ENCODE measurements at places on chromosomes 6 and 20.

DNA sequence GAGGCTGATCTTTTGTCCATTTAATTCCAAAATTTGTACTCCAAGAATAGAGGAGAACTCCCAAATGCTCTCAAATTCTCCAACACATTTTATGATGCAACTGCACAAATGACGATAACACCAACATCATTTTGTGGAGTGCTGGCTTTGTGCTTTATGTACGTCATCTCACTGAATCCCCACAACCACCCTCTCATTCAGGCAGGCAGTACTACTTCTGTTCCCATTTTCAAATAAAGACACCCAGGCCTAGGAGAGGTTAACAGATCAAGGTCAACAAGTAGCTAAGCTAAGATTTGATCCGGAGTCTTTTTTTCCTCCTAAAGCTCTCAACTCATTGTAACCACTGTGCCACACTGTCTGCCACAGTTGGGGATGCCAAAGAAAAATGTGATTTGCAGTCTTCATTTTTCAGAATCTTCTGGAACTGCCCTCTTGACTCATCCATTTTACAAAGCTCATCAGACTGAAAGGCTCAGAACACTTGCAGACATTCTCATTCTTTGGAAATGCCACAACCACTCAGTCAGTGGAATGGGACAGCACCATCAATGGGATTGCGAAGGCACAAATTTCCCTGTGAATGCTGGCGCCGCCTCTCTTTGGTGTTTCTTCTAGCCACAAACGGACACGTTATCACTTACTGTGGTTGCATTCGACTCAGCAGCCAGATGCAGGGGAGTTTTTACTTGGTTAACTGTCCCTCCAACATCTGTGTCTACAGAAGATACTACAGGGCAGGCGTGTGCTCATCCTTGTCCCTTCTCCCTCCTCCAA, 184.4 kb downstream of the GJA10 start:
- peak; percentile 85 for DNase-seq

GRCh38 chr6:170307080-170307545, 555 bp downstream of the FAM120B start:
- no peak for DNase-seq

- DNase-seq: no peak
Observed at GRCh38 chr6:42279144-42279781, 61.6 kb upstream of the MRPS10 start.

DNA sequence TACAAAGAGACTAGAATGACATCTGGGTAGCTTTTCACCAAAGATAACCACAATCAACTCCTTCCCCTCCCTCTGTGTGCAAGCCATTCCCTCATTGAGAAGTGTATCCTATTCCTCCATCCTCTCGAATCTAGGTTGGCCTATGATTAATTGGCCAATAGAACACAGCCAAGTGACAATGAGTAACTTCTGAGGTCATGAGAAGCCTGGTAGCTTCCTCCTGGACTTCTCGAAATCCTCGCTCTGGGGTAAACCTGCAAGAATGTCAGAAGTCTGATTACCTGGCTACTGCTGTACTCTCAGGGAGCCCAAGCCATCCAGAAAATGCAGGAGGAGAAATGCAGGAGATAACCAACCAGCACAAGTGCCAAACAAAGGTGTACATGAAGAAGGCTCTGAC, 13.1 kb downstream of the ARHGAP18 start:
- no peak for DNase-seq

DNA sequence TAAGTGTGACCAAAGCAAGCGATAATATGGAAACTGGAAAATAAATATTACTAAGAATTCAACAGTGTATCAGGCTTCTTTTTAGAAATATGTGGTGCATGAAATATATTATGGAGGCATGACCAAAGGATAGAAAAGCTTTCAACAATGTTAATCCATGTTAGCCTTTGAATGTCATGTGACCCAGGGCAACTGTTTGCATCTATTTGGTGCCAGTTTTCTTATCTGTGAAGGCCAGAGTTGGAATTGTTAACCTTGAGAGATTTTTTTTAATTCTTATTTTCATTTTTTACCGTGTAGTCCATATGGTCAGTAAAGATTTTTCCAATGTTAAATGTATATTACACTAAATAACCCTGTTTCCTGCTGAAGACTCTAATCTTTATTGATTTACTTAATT, 411.1 kb downstream of the BCKDHB start:
- no peak for DNase-seq

GRCh38 chr6:20955131-20955530, 420.9 kb downstream of the CDKAL1 start:
- no peak for DNase-seq

- DNase-seq: no peak
Observed at GRCh38 chr6:105035299-105035698, 78.4 kb downstream of the LIN28B start.

DNA sequence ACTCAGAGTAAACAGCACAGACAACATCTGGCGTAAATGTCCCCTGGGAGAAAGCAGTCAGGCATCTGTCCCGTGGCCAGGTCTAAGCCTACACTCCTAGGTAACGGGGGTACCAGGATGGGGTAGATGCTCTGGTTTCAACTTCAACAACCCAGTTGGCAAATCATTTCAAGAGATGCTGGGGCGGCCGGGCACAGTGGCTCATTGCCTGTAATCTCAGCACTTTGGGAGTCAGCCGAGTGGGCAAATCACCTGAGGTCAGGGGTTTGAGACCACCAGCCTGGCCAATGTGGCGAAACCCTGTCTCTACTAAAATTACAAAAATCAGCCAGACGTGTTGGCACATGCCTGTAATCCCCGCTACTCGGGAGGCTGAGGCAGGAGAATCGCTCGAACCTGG, 12.3 kb downstream of the PREX1 start:
- DNase-seq: no peak

DNA sequence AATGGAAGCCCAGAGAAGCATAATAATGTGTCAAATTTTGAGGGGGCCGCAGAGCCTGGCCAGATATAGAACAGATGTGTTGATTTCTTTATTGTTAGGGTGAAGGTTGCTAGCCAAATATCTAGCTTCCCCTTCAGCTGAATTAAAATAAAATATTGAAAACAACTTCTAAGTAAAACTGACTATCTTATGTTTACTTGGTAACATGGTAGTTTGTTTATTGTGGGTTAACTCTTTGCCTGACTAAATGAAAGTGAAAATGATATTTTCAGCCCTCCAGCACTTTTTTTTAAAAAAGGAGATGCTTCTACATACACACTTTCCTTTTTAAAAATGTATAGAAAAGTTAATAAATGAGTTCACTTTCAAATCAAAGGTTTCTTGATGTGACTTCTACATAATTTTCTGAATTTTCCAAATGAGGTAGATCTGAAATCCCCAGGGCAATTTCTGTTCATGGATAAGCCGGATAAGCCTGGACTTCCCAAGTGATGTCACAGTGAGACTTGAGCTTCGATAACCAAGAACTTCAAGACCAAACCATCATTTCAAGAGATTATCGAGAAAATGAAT, 172.1 kb upstream of the OLIG3 start:
- no peak for DNase-seq

DNA sequence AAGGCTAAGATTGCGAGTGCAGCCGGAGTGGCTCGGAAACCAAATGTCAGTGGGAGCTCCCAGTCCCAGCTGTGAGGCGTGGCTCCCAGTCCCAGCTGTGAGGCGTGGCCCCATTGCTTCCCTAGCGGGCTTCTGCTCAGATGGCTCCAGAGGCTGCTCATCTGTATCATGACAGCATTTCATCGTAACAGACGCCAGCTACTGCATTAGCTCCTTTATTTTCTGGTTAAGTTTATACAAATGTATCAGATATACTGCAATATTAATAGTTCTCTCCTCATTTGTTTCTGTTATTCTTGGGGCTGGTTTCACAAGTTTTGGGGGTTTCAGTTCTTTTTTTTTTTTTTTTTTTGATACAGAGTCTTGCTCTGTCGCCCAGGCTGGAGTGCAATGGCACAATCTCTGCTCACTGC, 34.7 kb upstream of the TBXT start:
- peak; percentile 34 for DNase-seq

DNA sequence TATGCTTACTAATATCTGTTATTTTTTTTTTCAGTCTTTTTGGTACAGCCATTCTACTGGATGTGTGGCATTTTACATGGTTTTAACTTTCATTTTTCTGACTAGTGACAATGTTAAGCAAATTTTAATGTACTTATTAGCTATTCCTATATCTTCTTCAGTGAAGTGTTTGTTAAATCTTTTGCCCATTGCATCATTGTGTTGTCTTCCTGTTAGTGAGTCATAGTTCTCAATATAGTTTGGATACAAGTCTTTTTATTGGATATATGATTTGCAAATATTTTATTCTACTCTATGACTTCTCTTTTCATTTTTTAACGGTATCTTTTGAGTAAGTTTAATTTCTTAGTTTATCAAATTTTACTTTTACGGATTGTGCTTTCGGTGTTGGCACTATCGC, 519.4 kb downstream of the CDKAL1 start:
- no peak for DNase-seq

- no peak for DNase-seq
Observed at GRCh38 chr6:157511682-157512381, 130.8 kb downstream of the ZDHHC14 start.

- no peak for DNase-seq
Observed at GRCh38 chr6:53845280-53846195, 50.7 kb downstream of the LRRC1 start.

DNA sequence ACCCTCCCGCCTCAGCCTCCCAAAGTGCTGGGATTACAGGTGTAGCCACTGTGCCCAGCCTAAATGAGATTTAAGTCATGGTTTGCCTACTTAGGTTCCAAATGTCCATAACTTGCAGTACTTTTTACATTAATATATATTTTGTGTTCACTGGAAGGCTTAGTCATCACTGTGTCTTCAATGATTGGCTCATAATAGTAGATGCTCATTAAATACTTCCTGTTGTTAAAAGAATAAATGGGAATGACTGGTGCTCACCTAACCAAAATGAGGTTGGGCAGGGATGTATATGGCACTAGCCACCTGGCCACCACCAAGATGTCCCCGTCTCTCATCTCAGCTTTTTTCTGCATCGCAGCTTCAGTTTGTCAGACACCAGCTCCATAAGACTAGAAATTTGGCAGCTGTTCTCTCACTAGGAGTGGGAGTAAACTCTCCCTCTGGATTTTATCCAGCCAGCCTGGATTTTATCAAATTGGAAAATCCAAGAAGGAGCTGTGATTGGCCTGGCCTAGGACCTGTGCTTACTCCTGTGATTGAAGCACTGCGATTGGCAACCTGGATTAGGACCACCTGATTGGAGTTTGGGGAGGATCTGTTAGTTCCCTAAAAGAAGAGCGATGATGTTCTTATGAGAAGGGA, 1.1 kb upstream of the GLO1 start:
- no peak for DNase-seq

GRCh38 chr6:89675949-89676748, 37.6 kb upstream of the LYRM2 start:
- no peak for DNase-seq

DNA sequence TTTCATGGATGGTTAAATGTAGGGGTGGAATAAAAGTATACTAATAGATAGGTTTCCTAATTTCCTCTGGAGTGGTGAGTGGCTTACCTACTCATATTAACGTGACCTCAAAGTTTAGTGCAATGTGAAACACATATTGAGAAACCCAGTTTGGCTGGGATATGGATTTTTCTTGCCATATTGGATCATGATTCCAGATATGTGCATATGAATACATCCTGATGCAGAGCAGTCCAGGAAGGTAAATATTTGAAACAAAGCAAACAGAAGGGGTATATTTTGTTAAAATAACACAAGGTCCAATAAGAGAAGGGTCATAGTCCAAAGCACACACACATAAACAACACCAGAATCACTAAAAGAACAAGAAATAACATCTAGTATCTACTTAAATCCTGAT, 608.1 kb downstream of the PKHD1 start:
- DNase-seq: no peak

GRCh38 chr6:7050872-7051779, 56.6 kb upstream of the RREB1 start:
- DNase-seq: peak; percentile 20

- DNase-seq: peak; percentile 51
Observed at GRCh38 chr20:50588034-50588736, 78.0 kb downstream of the PTPN1 start.

DNA sequence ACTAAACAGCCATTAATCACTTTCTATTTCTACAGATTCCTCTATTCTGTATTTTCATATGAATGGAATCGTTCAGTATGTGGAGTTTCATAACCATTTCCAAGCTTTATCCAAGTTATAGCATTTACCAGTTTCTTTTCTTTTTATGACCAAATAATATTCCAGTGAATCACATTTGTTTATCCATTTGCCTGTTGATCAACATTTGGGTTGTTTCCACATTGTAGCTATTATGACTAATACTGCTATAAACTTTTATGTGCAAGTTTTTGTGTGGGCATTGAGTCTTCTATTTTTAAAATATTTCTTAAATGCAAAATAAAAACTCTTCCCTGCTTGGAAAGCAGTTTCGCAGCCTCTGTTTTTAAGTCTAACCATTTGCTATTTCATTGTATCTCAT, 336.4 kb upstream of the OPRM1 start:
- no peak for DNase-seq

All from stimulated activated naive B cell treated with anti-CD40 and anti-IgM and Interleukin-4, amounts not matched to agents 10 μg/mL and 1 μg/mL and 100 μg/mL, for 72 hours (primary cell).